ENCODE measurements at places on chromosomes 4 and X.

- no peak for DNase-seq
These were observed 18.5 kb downstream of the ACSL1 start for GRCh38 chr4:184807256-184807655.

GRCh38 chr4:56648021-56648823 is 32.9 kb downstream of the HOPX start:
- DNase-seq: peak; percentile 23

DNA sequence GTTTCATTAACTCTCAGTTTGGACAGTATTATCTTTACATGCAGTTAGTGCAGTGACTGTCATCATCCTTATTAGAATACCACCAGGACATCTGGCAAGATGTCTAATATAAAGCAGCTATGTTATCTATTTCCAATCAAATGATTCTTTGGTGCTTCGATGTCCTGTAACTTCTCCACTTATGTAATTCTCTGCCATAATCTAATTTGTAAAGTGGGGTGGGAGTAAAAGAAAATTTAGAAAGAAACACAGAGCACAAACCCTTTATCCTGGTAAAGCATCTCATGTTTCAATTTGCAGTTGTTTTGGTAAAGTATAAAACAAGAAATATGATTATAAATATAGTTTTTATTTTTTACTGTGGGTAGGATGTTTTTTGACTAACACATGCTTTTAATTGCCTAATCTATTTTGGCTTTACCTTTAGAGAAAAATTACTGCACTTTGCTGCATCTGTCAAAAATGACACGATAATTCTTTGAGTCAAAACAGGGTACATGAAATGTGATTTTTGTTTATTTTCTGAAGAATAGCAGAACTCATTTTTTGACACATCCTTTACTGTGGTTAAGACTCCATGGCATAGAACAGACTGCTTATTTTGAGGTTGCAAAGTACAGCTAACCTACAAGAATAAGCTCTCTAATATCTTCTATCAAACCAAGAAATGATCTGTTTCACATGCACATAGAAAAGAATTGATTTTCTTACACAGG is 382.9 kb downstream of the RPA4 start:
- no peak for DNase-seq

- no peak for DNase-seq
These were observed 74.2 kb downstream of the SMARCA5 start for GRCh38 chr4:143587703-143588102.

DNA sequence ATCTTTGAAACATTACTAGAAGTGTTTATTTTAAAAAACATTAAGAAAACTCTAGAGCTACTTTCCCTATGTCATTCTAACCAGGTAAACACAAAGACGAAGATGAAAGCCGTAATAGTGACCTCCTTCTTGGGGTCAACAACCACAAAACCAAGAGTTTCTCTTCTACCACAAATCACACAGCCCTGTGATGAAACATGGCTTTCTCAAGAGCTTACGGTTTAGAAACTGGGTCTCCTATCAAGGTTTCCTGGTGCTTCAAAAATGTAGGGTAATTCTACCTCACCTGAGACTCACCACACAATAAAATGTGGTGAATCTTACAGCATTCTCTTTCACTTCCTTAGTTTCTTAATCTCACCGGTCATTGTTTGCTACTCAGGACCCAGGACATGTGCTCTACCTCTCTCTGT is 50.9 kb downstream of the CORIN start:
- no peak for DNase-seq

- peak; percentile 40 for DNase-seq
These were observed 17.7 kb upstream of the P2RY8 start for GRCh38 chrX:1554469-1555210.

DNA sequence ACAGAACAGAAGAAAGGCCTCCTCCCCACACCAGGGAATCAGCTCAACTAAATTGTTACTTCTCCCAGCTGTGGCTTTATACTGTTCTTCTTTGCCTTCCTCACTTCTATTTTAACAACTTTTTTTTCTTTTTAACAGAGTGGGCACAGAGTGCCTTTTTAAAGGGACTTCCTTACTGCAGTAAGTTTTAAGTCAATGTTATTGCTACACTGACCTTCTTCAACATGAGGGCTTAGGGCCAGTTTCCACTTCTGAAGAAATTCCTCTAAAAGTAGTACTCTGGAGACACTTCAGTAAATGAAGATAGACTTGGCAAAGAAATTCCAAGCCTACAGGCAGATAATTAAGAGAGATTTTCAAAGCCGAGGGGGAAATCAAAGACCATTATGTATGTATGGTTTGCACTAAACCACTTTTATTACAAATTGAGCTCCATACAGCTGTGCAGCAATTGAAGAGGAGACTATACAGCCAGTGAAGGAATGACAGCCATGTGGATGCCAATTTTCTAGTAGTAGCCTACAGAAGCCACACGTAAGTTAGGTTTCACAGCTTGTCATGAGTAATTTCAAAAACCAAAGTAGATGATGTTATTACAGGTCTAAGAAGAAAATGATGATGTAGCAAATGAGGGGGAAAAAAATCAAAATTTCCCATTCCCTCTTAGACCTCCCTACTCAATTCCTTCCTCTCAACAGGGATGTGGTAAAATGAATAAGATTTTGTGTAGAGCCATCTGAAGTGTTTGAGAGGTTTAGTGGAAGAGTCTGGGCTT is 36.9 kb upstream of the RASGEF1B start:
- DNase-seq: no peak

GRCh38 chrX:150663073-150663472 is 30.1 kb upstream of the MTMR1 start:
- DNase-seq: no peak

- DNase-seq: peak; percentile 29
These were observed 37.8 kb downstream of the SEPTIN6 start for GRCh38 chrX:119655125-119655524.

DNA sequence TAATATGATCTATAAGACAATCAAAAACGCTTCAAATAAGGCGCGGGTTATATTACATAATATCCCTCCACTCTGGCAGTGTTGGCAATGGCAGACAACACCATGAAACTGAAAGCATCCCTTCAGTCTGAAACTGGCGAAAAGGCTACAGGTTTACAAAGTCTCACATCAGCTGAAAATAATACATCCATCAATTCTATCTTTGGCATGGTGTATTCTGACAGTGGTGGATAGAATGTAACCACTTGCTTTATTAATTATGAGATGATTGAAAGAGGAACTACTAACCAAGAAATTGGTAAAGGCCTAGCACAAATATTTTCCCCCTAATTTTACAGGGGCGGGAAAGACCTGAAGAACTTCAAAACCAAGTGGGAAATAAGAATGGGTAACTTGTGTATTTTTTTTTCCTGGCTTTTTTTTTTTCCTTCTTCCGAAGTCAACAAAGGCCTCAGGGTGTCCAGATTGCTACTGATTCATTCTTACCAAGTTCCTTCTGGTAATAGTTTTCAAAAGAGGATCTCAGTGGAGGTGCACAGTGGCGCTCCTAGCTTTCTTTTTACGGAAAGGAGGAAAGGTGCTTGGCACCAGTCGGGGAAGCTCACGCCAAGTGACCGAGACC is 728 bp downstream of the UBA6 start:
- DNase-seq: no peak

DNA sequence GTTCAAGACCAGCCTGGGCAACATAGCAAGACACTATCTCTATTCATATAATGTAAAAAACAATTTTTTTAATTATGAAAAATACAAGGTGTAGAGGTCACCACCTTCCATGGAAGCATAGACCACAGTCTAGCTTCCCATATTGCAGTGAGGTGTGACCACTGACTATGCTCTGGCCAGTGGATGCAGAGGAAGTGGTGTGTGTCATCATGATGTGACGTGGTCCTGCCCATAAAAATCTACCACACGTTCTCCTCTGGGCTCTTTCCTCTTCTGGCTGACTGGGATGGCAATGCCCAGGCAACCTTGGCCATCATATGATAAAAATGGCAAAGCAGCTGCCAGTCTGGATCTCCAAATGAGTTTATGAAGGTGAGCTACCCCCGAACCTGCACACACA is 65.7 kb downstream of the RBM47 start:
- DNase-seq: no peak

DNA sequence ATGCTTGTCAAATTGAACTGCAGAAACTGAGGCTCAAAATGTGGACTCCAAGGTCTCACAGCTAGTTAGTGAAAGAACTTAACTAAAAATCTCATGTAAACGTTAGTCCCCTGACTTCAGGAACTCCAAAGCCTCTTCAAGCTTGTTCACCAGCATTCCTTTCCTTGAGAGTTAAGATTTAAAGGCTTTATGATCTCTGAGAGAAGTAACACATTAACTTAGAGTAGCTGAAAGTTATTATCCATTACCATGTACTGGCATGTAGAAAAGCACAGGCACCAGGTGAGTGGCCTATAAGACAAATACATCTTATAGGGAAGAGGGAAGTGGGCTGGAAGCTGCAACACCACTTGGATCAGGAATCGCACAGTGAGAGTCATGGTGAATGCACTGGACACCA is 15.3 kb downstream of the PARM1 start:
- DNase-seq: no peak

- no peak for DNase-seq
These were observed 1043.3 kb downstream of the FAT4 start for GRCh38 chr4:126358041-126358440.

DNA sequence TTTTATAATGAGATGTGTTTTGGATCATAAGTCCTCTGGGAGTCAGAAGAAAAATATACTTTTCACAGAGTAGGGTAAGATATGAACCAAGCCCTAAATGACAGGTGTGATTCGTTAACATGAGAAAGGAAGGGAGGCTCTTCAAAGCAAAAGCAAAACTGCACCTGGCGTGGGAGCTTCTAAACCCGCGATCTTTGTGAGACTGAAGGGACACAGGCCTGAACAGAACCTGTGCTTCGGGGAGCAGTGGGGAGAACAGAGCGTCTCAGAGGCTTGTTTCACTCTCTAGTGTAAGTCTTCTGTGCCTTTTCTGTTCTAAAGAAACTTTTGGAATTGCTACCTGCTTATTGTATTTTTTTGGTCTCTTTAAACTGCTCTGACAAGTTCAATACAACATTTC is 30.2 kb upstream of the CYP4V2 start:
- DNase-seq: peak; percentile 27

DNA sequence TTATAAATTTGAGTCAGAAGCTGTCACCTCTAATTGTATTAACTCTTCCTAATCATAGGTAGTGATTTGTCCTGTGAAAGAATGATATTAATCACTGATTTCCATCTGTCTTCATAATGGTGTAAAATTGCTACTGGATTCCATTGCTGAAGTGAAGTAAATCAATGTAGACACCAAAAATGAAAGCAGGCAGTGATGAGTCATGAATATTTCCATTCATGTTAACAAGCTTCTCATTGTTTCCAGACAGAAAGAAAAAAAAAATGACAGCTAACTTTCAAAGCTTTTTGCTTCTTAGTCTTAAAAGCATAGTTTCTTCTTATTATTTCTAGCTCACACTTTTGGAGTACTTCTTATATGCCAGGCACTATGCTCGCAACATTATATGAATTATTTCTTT is 21.5 kb downstream of the FAM114A1 start:
- DNase-seq: no peak

GRCh38 chr4:156100651-156101050 is 147.0 kb upstream of the CTSO start:
- DNase-seq: no peak

DNA sequence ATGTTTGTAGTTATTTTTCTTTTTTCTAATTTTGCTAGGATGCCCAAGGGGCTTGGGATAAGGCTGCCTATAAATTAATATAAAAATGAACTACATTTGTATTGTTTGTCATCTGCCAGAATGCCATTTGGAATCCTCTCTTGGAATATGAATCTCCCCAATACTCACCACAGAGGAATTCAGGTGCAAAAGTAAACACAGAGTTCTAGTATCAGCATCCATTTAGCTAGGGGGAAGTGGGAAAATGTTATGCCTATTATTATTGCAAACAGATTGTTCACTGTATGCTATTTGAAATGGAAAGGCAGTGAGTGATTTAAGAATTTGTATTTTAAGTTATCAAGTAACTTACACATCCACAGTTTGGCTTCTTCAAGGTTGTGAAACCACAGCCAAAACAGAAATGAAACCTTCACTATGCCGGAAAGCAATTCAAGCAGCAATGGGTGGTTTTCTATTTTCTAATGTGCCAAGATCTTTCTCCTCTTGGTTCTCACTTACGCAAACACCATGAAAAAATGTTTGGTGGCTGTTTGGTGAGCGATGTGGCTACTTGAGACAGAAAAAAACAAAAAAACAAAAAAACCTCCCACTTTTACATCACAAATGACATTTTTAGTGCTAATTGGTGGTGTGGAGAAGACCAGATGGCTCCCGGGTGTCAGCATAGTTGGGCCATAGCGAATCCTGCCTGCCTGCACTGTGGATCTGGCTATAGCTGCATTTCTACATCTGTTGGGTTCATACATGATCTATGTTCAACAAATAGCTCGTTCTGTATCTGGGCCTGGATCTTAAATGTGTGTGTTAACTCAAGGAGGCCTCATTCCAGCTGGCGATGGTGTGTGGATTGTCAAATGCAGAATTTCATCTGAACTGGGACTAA is 200.8 kb upstream of the GIMD1 start:
- no peak for DNase-seq

DNA sequence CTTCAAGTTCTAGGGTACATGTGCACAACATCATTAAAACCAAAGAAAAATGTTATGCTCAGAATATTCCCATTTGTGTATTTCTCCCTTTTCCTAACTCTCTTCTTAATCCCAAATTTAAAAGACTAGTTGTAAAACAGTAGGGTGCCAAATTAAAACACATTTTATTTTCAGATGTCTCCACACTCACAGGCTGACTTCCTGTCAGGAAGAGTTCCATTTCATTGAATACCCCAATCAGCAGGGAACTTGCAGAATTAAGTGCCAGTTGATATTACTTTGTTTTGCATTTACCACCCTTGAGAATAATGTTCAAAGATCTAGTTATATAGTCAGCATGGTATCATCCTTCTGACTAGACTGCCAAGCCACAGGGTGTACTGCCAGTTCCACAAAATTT is 207.9 kb downstream of the MAB21L2 start:
- no peak for DNase-seq

- DNase-seq: no peak
These were observed 132.1 kb upstream of the SLC4A4 start for GRCh38 chr4:71206763-71207162.

Data from CD8-positive, alpha-beta T cell (primary cell).